Activated T-helper 17 cell treated with anti-CD3 and anti-CD28 coated beads, Interleukin-2, amount 50 U/mL, for 72 hours (primary cell): ENCODE measurements at places on chromosomes 11 and 22. TPM values are rescaled to one million over a fixed set of nuclear protein-coding genes. Genes with fewer than 3 reads are reported as not detected.

DNA sequence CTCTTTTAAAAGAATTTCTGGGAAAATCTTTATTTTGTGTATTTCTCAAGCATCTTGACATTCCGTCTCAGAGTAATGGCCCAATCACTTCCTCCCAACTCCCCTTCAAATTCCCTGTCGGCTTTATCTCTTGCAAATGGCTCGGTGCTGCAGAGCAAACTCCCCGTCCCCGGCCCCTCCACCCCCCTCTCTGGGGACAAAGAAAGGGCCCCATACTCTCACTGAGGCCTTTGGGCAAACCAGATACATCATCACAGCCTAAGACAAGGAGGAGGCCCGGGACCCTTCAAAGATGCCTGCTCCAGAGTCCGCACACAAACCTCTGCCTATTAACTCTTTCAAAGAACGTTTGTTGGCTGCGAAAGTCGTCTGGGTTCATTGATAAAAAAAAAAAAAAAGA lies 3.9 kb upstream of the SMIM38 start:
- ATAC-seq: no peak

Gene TRIM66
- total RNA-seq: 19.9 TPM

DNA sequence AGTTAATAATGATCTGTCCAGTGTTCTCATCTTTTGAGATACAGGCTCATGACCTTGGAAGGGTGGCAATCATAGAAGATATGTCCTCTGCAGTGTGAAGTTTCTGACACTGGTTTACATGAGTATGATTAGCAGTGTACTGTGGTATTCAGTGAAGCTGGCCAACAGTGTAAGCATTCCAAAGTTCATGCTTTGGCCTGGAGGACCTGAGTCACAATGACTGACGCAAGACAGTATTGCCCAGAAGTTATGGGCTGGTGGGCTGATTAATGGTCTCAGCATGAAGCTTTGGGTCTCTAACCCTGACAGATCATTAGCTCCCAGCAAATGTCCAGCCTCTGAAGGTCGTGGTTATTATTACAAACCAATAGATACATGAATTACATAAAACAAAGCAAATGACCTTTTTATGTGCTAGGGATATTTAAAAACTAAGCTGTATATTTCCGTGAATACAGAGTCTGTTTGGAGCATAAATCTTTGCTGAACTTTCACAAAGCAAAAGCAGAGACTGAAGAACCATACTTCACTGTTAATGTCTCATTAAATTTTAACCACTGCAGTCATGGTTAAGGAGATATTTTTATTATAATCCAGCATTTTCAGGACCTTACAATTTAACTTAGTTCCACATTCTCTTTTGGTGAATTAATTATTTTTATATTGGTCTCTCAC lies 28.3 kb upstream of the USP47 start:
- ATAC-seq: no peak

DNA sequence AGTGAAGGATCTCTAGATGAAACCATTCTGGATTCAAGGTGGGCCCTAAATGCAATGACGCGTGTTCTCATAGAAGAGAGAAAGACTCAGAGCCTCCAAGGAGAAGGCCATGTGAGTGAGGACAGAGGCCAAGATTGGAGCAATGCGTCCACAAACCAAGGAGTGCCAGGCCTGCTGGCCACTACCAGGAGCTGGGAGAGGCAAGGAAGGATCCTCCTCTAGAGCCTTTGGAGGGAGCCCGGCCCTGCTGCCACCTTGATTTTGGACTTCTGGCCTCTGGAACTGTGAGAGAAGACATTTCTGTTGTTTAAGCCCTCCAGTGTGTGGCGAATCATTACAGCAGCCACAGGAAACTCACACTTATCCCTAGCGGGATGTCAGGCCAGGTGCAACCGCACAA lies 52.7 kb upstream of the SHANK2 start:
- ATAC-seq: no peak

DNA sequence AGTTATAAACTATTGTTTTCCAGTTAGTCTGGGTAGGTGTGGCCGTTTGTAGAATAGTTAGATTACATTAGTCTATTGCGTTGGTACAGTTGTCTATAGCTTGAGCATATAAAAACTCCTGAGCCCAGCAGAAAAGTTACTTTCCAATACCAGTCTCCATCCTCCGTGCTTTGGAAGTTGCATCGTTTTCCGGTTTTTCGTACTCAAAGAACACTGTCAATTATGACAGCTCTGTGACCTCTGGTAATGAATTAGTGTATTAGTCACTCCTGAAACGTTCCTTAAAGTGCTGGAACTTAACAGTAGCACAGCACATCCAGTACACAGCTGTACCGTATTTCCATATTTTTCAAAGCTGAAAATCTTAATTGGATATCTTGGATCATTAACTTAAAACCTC lies 808 bp upstream of the MSANTD2 start:
- peak; percentile 51 for ATAC-seq

DNA sequence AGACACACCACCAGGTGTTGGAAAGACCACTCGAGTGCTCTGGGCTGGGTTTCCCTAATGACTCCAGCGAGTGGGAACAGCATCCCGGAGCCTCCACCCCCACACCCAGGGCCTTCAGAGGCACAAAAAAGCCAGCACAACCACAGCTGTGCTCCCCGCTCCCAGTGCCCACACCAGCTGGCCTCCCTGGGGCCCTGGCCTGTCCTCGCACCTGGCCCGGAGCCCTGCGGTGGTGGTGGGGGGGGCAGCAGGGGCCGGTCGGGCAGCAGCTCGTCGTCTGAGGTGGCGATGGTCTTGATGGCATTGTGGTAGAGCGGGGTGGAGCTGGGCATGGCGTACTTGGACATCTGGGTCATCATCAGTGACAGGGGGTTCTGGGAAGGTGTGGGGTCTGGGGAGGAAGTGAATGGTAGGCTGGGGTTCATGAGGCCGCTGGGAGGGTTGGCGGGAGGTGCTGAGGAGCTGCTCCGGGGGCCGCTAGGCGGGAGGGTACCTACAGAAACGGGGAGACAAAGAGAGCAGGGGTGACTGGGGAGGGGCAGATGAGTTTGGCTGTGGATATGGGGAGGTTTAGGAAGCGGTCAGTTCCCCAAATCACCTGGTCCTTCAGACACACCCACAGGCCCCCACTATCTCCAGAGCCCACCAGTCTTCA lies 16.1 kb downstream of the CXCR5 start:
- no peak for ATAC-seq

DNA sequence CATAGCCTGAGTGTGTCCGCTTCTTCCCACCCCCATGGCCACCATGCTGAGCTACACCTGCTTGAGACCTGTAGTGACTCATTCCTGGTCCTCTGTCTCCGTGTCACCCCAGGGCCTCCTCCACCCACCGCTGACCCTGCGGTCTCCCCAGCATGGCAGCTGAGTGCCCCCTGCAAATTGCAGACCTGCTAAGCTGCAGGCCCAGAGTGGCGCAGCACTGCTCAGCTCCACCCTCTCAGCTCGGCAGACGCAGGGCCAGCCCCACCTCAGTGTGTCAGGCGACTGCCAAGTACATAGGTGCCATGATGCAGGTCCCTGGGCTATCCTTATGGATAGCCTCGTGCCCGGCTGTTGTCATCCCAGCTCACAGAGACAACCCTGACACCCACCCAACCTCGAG lies 13.1 kb downstream of the MS4A15 start:
- ATAC-seq: no peak

Gene OR8G5
- total RNA-seq: not detected

DNA sequence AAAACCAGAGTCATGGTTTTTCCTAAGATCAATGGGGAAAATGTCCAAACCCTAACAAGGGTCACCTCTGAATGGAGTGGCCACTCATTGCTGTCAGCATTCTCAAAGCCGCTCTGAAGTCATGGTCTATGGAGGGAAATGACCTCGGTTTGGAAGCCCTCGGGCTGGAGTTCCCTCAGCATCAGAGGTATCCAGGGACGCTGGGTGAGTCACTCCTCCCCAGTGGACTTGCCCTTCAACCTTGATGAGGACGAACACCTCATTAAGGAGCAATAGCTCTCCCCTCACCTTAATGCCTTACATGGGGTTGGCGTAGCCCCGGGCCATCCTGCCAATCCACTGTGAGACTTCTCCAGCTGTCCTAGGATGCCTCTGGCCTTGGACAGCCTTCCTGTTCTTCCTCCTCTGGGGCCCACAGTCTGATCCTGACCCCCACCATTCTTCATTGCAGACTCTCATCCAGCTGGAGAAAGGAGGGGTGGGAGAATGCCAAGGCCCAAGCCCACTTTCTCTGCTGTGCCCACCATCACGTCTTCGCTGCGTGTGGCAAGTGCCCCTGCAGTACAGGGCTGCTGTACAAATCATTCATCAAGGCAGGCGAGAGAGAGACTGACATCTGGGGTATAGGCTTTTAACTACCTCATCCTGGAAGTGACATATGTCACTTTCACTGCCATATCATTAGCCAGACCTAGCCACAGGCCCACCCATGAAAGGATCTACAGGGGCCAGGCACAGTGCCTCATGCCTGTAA lies 25.4 kb upstream of the MYH9 start:
- no peak for ATAC-seq

GRCh38 chr11:63855975-63856374 lies 17.1 kb downstream of the MARK2 start:
- ATAC-seq: peak; percentile 43

Gene HBG2
- total RNA-seq: not detected

GRCh38 chr11:9642894-9643293 lies 21.0 kb upstream of the SWAP70 start:
- ATAC-seq: no peak

Gene C11orf65
- 0.95 TPM for total RNA-seq

DNA sequence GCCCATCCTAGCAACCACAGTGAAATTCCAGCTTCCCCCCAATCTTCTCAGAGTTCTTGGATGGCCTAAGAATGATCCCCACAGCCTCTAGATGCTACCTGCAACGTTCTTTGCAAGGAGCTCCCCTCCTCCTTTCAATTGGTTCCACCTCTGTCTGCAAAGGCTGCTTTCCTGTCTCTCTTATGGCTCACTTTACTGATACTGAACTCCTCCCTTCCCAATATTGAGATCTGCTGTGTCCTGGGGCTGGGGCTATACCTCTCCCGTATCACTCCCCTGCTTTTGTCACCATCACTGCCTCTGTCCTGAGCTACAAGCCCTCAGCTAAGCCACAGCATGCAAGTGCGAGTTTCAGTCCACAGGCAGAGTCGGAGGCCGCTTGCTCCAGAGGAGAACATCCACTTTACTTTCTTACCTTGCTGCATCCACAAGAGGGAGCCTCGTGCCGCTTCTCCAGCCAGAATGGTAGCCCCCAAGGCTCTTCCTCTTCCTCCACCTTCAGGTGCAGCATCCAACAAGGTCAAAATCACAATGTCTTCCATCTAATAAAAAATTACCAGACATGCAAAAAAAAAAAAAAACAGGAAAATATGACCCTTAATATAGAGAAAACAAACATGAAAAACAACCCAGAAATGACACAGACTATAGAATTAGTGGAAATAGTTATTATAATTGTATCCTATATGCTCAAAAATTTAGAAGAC lies 48.6 kb upstream of the TMEM45B start:
- ATAC-seq: no peak

- no peak for ATAC-seq
These were observed 115.9 kb upstream of the CRYBB3 start for GRCh38 chr22:25083807-25084200.

Gene TRIM29
- not detected for total RNA-seq
